Hematopoietic multipotent progenitor cell treated with erythropoietin and hydrocortisone succinate and interleukin-3 and kit ligand, for 15 days (in vitro differentiated cells): ENCODE measurements at places on chromosomes 13 and 19.

DNA sequence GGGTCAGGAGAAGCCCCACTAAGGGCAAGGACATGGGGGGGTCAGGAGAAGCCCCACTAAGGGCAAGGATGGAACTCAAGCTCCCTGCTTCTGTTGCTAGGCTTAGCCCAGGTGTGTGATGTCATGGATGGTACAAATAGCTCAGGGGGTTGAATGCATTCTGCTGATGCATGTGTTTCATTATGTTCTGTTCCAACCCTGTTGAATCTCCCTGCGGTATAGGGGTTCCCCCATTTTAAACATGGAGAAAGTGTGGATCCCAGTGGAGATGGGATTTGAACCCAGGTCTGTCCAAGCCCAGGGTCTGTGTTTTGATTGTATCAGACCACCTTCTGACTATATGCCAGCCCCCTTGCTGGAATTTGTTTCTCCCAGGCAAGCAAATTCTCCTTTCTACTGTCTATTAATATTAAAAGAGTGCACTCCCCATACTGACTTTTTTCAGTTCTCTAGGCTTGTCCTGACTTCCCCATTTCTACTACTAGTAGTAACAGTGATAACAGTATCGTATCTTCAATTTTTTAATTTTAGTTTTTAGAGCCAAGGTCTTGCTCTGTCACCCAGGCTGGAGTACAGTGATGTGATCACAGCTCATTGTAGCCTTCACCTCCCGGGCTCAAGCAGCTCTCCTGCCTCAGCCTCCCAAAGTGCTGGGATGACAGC lies 6.7 kb downstream of the ZNF865 start:
- no peak for DNase-seq

- DNase-seq, result no peak
Observed at GRCh38 chr19:42093926-42094325, 18.0 kb downstream of the ZNF574 start.

DNA sequence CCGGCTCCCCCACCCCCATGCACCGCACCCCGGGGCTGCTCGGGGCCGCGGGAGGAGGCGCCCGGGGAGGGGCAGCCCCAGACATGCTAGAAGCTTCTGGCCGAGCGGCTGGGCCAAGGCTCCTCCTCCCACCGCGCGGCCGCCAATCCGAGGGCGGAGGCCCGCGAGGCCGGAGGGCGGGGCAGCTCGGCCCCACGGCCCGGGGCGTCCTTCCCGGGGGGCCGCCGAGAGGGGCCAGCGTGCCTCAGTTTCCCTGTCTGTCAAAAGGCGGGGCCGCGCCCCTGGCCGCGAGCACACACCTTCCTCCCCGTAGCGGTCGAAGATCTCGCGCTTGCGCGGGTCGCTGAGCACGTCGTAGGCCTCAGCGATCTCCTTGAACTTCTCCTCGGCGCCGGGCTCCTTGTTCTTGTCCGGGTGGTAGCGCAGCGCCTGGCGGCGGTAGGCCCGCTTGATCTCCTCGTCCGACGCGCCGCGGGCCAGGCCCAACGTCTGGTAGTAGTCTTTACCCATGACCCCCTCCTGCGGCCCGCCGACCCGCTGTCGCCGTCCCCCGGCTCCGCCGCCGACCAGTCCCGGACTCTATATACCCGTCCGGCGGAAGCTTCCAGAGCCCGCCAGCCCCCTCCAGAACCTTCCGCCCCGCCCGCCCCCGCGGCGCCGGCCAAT lies at the start of gene DNAJB1:
TSS of gene DNAJB1 (minus strand) at position 558 of the 666 bp plus-strand sequence. CDS start at position 510, 48 bp downstream.
- DNase-seq, result peak; percentile 81

- peak; percentile 50 for DNase-seq
Observed at GRCh38 chr19:42216653-42217519, 591 bp downstream of the DEDD2 start.

- DNase-seq, result peak; percentile 86
Observed at GRCh38 chr19:10602330-10603083, 15.4 kb upstream of the AP1M2 start.

GRCh38 chr13:49185264-49185663 lies 34.9 kb upstream of the MLNR start:
- no peak for DNase-seq

DNA sequence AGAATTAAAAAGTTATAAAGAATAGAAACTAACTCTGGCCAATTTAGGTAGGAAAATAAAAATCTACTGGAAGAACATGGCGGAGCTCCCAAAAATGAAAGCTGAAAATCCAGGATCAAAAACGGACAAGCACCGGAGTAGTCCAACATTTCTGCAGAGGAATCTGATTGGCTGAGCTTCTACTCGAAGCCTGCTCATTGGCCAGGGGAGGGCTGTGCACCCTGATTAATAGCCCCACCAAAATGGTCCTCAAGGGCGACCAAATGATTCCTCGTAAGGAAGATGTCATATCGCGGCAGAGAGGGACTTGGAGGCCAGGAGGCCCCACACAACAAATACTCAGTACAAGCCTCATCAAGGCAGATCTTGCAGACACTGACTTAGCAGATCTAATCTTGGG lies 900.7 kb downstream of the UQCRFS1 start:
- DNase-seq, result no peak

DNA sequence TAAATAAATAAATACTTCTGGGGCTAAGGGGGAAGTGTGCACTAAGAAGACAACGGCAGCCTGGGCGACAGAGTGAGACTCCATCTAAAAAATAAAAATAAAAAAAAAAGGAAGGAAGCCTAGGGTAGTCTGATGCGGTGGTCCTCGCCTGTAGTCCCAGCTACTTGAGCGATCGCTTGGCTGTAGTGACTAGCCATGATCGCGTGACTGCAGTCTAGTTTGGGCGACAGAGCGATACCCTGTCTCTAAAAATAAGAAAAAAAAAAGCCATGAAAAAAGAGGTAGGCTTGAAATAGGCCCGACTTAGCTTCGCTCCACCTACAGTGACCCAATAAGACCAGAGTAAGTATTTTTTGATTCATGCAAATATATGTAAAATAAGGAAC lies 661 bp upstream of the BABAM1 start:
- DNase-seq, result no peak

GRCh38 chr19:35164418-35164817 lies 9.9 kb downstream of the FXYD5 start:
- no peak for DNase-seq

GRCh38 chr13:50077431-50077830 lies 62.2 kb downstream of the KCNRG start:
- DNase-seq, result peak; percentile 46

- DNase-seq, result no peak
Observed at GRCh38 chr13:79407349-79407979, 1.4 kb upstream of the RBM26 start.
